Esophagus squamous epithelium (tissue), 5 donors: ENCODE measurements at places on chromosomes 4 and X. TPM values are rescaled to one million over a fixed set of nuclear protein-coding genes. Genes with fewer than 3 reads are reported as not detected.

GRCh38 chr4:153064571-153064970 lies 128.4 kb downstream of the FHDC1 start:
- no peak for DNase-seq

Gene GYPE
- total RNA-seq: not detected

Gene P2RY8
- 0.44 TPM for total RNA-seq

Gene AMTN
- total RNA-seq: 0.79 TPM

DNA sequence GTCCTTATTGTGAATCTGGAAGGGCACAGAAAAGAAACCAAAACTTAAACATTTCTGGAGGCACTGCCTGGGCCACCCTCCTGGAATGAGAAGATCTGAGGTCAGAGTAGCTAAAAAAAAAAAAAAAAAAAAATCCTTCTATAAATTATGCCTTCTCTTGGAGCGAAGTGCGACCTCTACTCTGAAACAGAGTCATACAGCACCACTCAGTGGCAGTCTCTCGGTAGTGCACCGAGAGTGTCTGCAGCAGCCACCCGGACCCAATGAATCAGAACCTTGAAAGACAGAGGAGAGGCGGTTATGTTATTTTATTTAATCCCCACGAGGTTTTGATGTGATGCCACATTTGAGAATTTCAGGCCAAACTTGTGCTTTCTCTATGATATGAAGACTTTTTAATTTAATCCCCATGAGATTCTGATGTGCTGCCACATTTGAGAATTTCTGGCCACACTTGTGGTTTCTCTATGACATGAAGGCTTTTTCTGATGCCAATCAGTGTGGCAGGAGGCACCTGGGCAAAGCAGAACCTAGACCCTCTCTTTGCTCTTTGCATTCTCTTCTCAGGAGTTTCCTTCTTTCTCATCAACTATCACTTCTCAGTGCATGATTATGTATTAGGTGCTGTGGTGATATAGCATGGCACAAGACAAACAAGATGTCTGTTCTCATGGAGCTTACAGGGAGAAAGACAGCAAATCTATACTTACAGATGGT lies 5.6 kb upstream of the CT47C1 start:
- DNase-seq: no peak

Gene NPY2R
- not detected for total RNA-seq

- DNase-seq: no peak
Measured at GRCh38 chrX:107840971-107841370, 15.3 kb downstream of the MID2 start.

DNA sequence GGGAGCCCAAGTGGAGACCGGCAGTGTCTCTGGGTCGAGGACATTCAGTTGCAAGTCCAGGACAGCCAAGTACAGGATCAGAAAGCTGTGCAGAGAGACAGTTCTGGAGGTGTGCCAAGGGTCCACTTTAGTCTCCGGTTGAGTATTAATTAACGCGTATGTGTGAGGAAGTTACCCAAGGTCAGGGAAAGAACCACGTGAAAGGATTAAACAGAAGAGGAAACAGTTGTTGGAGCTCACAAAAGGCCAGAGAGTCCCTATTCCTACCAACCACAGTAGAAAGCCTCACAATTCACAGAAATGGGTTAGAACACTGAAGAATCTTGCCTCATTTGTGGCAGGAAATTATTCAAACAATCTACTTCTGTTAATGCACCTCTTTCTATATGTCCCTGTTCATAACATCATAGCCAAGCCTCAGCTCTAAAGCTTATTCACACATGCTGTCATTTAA lies 17.9 kb upstream of the NSUN7 start:
- DNase-seq: no peak

- no peak for DNase-seq
Measured at GRCh38 chrX:149495573-149496071, 9.5 kb downstream of the IDS start.

Gene AFF2
- total RNA-seq: 0.27 TPM

DNA sequence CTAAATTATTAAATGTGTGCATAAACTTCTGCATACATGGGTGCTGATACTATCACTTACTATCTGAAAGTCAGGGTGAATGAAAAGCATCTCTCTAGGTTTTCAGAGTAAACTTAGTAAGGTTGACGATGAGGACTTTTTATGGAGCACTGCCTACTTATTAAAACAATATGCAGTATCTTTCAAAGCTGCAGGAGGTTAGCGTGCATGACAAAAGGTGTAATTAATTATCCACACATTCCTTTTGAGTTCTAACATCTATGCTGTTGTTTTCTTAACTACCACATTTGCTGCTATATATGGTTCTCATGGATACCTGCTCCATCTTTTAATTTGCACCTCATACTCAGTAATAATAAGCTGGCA lies 256.2 kb downstream of the FSTL5 start:
- no peak for DNase-seq

GRCh38 chrX:107135049-107135964 lies 16.7 kb upstream of the RBM41 start:
- DNase-seq: no peak

Gene USP53
- total RNA-seq: 71.5 TPM

Gene GATA1
- total RNA-seq: not detected

Gene SLITRK4
- total RNA-seq: 2.8 TPM

Gene CPE
- 6.6 TPM for total RNA-seq

- no peak for DNase-seq
Measured at GRCh38 chr4:137866671-137867070, 334.4 kb upstream of the PCDH18 start.

- no peak for DNase-seq
Measured at GRCh38 chr4:189940178-189941004, at the start of gene FRG1. Gene FRG1 (plus strand): TSS chr4:189940872. CDS start chr4:189941010, 138 bp downstream.

Gene GIMD1
- not detected for total RNA-seq

DNA sequence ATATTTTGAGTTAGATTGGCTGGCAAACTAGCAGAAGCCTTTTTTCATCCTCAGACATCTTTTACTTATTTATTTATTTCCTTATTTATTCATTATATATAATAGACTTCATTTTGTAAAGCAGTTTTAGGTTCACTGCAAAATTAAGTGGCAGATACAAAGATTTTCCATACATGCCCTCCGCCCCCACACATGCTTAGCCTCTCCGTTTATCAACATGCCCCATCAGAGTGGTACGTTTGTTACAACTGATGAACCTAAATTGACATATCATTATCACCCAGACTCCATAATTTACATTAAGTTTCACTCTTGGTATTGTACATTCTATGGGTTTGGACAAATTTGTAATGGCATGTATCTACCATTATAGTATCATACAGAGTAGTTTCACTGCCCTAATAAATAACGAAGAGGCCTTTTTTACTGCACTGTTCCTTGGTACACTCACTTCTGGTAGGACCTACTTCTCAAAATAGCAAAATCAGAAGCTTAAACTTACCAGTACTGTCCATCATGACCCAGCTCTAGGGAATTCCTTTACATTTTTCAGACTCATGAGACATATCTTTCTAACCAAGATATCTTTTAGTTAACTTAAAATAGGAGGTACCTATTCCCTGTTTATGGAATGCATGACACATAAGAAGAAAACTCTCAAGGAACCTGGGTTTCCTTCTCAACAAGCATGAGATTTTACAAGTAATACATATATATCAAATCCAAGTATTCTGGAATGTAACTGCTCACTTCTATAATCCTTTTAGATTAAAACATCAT lies 4.8 kb upstream of the TMPRSS11B start:
- DNase-seq: no peak

GRCh38 chr4:36332023-36332781 lies 50.8 kb downstream of the DTHD1 start:
- DNase-seq: no peak

Gene BDH2
- 16.4 TPM for total RNA-seq

- no peak for DNase-seq
Measured at GRCh38 chrX:17939724-17940123, 78.6 kb upstream of the RAI2 start.

- no peak for DNase-seq
Measured at GRCh38 chrX:101136235-101136634, 38.2 kb downstream of the CENPI start.

Gene GLA
- 12.2 TPM for total RNA-seq

GRCh38 chr4:131427000-131427399 lies 1722.1 kb upstream of the PCDH10 start:
- DNase-seq: no peak

Gene HGFAC
- not detected for total RNA-seq

Gene HTRA3
- 13.0 TPM for total RNA-seq

GRCh38 chr4:179544496-179544895 lies 2102.3 kb upstream of the AGA start:
- no peak for DNase-seq

DNA sequence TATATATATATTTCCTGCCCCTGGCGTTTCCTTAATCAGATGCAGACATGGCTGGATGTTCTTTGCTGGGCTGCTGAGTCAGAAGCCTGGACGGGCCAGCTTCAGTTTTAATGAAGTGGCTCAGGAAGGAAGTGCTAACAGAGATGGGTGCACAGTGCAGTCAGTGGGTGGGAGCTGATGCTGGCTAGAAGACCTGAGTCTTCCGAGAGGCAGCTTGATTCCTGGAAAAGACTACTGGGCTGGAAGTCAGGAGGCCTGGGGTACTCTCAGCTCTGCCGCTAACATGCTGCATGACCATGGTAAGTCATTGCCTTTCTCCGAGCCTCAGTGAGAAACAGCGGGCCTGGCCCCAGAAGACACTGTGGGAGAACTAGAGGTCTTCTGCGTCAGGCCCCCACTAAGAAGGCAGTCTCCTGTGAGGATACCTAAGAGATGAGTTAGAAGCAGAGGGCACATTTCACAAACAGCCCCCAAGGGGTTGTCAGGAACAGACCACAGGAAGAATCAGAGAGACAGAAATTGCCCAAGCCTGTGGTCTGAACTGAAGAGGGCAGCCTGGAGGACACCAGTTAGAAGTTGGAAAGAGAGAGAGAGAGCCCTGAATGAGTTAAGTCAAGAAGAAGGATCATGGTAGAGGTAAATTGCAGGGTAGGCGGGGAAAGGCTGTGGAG lies 8.3 kb upstream of the CD40LG start:
- DNase-seq: no peak

Gene NLRP2B
- total RNA-seq: not detected

Gene SUPT20HL2
- not detected for total RNA-seq

Gene FAM193A
- 17.1 TPM for total RNA-seq

Gene ITGB1BP2
- total RNA-seq: 2.1 TPM

DNA sequence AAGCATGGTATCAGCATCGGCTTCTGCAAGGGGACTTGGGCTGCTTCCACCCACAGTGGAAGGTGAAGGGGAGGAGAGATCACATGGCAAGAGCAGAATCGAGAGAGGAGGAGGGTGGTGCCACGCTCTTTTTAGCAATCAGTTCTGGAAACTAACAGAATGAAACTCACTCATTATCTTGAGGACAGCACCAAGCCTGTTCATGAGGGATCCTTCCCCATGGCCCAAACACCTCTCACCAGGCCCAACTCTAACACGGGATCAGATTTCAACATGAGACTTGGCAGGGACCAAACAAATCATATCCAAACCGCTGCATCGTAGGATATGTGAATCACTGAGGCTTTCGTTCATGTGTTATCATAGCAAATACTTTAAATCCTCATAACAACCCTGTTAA lies 125.5 kb downstream of the GPC3 start:
- DNase-seq: no peak

GRCh38 chr4:146123231-146123630 lies 52.3 kb upstream of the LSM6 start:
- no peak for DNase-seq
